ENCODE measurements at places on chromosomes 7 and 10.
A peak's percentile ranks its signal among the peaks of the same experiment; 100 is the strongest.

DNA sequence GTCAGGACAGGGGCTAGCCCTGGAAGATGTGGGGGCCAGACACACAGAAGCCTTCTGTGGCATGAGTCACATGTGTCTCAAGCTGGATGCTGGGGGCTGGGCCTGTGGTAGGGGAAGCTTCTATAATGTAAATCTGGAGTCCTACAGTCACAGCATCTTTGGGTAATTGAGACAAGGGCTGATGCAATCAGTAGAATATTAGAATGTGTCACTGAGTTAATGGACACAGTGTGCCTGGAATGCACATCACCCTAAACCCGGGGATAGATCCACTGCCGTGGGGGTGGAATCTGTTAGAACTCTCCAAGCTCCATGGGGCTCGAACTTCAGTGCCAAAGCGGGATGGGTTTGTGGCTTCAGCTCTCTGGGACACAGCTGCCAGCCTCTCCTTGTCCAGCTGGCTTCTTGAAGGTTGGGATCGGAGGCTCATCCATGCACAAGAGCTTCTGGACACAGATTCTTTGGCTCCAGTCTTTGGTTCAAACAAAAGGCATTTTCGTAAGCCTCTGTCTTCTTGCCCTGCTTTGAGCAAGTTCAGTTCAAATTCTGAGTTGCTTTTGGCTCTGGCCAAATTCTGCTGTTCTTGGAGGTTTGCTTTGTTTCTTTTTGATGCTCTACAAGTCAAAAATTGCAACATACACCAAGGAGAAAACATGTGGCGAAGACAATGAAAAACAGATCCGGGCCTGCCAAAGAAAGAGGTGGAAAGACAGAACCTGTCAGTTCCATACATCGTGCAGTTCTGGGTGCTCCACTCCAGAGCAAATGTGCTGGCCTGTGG lies 194.8 kb upstream of the ZNF32 start:
- no peak for DNase-seq

GRCh38 chr10:115866174-115866573 lies 406.8 kb downstream of the GFRA1 start:
- DNase-seq: no peak

DNA sequence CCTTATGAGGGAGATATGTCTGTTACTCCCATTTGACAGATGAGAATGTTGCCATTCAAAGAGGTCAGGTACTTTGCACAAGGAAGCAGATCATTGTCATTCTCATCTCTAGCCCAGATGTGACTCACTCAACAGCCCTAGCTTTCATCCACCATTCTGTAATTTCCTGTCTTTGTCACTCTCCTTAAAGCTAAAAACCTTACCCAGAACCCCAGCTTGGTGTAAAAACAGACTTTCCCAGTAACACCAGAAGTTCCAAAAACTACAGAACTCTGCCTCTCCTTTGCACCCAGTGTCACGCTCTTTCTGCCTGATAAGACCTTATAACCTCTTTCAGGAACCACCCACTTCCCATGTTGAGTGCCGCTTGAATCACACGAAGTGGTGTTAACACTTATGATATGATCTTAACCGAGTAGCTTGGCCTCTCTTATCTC lies 89.1 kb upstream of the SP4 start:
- DNase-seq: peak; percentile 7

GRCh38 chr7:76234931-76235441 lies 33.3 kb downstream of the SRRM3 start:
- DNase-seq: peak; percentile 18

- no peak for DNase-seq
Measured at GRCh38 chr7:73350306-73351068, 22.5 kb downstream of the FKBP6 start.

DNA sequence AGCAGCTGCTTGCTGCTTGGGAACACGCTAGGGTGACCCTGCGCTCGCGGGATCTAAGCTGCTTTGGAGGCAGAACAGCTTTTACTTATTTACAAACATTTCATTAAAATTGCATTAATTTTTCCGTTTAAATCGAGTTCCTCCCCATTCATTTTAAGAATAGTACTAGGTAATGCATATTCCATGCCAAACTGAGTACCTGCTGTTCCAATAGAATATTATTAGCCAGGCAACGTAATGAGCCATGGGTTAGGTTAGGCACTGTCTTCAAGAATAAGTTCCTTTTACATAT lies 860 bp downstream of the EXOC6 start:
- no peak for DNase-seq

GRCh38 chr10:128695931-128696330 lies 569.7 kb upstream of the MKI67 start:
- no peak for DNase-seq

DNA sequence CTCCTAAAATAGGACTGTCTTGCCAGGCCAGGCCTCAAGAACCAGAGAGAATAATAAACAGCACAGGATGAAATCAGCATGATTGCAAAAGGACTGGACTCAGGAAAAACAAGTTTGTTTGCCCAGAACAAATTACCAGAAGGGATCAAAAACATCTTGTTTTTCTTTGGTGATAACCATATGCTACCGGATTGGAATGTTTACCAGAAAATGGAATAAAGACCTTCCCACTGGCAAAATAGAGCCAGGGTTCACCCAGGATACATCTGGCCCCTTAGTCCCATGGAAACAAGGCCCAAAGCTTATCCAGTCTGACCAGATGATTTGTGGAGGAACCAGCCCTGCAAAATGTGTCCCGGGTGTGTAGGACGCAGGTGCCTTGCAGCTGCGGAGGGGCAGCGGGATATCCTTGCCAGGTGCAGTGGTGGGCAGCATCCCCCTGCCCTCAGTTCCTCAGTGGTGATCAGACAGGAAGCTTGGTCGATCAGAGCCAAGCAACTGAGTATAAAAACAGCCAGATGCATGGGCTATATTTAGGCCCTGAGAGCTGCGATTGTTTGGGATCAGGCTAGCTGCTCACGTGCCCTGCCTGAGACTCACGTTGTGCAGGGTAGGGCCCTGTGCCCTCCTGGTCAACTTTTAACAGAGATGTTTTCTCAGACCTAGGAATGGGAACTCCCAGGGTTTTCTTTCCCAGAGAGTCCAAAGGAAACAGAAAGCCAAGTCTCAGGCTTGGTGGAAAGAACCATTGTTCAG lies 4.6 kb upstream of the ZNF22 start:
- no peak for DNase-seq

GRCh38 chr7:105980645-105981396 lies 17.8 kb downstream of the CDHR3 start:
- DNase-seq: no peak

DNA sequence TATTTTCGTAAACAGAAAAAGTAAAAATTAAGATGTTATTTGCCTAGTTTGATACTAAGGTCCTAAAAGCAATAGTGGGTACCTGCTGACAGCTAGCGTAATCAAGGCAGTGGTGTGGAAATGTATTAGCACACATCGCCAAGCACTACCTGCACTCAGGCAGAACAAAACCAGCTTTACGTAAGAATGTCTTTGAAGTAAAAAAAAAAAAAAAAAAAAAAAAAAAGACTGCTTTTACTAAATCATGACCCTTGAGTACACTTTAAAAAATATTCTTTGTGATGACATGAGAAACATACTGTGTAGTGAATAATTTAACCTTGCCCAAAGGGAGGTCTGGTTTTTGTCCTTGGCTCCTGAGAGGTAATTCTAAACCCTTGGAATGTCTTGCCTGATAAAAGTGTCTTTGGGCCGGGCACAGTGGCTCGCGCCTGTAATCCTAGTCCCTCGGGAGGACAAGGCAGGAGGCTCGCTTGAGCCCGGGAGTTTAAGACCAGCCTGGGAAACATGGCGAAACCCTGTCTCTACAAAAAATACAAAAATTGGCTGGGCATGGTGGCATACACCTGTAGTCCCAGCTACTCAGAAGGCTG lies 12.7 kb downstream of the XRCC2 start:
- no peak for DNase-seq

GRCh38 chr10:75955973-75956502 lies 524.6 kb downstream of the LRMDA start:
- no peak for DNase-seq

DNA sequence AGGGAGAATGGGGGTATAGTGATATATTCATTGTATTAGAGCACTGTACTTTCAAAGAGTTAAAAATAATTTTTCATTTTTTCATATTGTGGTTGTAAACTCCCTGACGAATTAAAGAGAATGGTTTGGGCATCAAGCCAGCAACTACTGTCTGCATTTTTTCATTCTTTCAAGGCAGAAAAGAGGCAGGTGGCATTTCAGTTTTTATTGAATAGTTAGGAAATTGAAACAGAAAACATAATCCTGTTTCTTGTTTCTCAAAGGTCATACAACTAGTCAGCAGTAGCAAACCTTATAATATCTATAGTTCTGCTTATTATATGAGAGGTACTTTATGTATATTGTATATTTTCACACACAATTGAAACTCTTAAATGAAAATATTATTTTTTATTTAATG lies 303.9 kb upstream of the KCND2 start:
- DNase-seq: no peak

- DNase-seq: no peak
Measured at GRCh38 chr7:103691291-103691690, 245.3 kb upstream of the SLC26A5 start.

GRCh38 chr10:113967126-113967525 lies 76.5 kb upstream of the ADRB1 start:
- DNase-seq: no peak

- no peak for DNase-seq
Measured at GRCh38 chr10:60235001-60235400, 154.7 kb downstream of the ANK3 start.

GRCh38 chr10:72885953-72886352 lies 7.6 kb upstream of the OIT3 start:
- DNase-seq: no peak

- DNase-seq: no peak
Measured at GRCh38 chr7:148708026-148708885, 9.6 kb downstream of the CUL1 start.

Data from stimulated activated CD8-positive, alpha-beta memory T cell treated with anti-CD3 and anti-CD28 coated beads, Interleukin-2, amount 100 ng/mL, for 1 hour (primary cell).